ENCODE measurements at places on chromosomes 16 and 17.

DNA sequence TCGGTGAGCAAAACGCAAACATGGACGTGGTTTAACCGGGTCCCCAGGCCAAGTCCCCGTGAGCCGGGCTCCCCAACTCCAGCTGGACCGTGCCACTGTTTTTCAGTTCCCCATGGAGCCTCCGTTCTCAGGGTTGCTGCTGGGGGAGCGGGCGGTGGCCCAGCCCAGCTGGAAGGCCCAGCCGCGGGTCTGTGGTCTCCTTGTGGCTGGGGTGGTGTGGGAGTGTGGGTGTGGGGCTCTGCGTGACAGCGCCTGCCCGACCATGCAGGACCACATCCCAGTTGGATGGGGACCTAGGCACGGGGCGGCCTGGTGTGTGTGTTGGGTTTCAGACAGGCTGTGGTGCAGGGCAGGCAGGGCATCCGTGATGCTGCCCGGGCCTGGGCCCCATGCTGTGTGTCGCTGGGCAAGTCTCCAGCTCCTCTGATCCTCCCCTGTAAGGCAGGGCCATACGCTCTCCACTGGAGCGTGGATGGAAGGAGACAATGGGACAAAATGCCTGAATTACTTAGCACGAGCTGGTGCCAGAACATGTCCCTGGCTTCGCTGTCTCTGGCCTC, 40.3 kb downstream of the COX4I1 start:
- DNase-seq: no peak

DNA sequence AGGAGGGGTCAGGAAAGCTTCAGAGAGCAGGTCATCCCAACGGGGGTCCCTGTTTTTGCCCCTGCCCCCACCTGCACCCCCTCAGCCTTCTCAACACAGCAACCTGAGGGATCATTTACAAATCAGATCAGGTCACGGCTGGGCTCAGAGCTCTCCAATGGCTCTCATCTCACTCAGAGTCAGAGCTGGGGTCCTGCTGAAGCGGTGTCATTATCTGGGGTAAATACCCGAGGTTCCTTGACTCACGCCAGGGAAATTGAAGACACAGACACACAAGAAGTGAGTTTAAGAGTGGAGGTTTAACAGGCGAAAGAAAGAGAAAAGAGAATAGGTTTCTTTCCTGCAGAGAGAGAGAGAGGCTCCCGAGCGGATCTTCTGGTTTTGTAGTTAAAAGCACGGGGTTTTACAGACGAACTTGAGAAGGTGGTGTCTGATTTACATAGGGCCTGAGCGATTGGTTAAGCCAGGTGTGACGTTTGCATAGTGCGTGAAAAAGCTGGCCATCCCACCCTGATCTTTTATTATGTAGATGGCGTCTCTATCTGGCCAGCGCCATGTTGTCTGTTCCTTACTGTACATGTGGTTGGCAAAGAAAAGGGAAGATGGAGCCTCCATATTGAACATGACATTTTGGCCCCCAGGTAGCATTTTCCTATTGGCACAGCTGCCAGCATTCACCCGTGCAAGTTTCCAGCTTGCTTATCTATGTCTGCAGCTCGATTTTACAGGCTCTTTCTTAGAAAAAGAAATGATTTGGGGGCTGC, 51.4 kb downstream of the WSB1 start:
- no peak for DNase-seq

DNA sequence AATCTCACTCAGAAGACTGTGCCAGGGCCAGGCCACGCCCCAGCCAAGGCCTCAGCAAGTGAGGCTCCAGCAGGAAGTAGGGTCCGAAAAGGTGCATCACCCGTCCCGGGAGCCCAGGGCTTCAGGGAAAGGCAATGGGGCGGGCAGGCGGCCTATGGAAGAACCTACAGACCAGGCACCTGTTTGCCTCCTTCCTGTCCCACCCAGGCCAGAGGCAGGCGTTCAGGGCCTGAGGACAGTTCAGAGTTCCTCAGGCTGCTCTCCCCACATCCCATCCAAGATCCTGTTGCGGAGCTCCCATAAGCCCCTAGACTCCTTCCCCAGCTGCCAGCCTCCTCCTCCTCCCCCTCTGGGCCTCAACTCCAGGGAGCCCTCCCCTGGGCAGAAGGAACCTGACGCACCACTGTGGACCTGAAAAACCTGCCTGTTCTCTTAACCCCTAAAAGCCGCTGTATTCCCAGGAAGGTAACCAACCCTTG, 2.3 kb downstream of the CLUH start:
- DNase-seq: no peak

GRCh38 chr16:24939738-24940137, 75.4 kb downstream of the ARHGAP17 start:
- no peak for DNase-seq

- DNase-seq: peak; percentile 35
Observed at GRCh38 chr16:71542377-71542776, 16.2 kb downstream of the CHST4 start.

DNA sequence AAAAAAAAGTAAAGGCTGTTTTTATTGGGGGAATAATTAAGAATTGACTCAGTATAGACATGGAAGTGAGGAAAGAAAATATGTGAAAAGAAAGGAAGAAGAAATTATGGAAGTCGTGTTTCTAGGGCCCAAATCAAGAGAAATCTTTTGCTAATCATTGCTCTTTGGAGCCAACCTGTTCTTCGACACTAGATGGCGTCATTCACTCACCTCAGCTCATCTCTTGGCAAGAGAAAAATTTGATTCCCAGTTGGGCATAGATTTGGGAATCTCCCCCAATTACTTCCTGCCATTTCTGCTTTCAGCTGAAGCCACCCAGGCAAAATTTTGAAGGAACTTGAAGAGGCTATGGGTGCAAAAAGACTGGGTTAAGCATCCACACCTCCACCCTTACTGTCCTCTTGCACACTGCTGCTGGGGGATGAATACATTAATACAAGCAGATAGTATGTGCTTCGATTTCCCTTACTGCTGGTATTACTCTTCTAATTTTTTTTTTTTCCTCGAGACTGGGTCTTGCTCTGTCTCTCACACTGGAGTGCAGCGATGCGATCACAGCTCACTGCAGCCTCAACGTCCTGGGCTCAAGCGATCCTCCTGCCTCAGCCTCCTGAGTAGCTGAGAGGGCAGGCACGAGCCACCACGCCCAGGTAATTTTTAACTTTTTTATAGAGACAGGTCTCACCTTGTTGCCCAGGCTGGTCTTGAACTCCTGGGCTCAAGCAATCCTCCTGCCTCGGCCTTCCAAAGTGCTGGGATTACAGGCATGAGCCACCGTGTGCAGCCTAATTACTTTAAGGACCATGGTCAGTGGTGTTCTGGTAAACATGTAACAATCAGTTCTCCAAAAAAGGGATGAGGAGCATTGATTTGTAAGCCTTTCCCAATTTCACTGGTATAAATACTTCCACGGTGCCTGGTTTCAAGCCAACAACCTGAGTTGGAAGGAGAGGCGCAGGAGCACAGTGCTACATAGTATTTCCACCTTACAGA, 13.5 kb downstream of the PSMD7 start:
- no peak for DNase-seq

GRCh38 chr16:81932668-81933067, 78.6 kb downstream of the SDR42E1 start:
- no peak for DNase-seq

GRCh38 chr17:76536511-76537287, 810 bp downstream of the CYGB start:
- no peak for DNase-seq

DNA sequence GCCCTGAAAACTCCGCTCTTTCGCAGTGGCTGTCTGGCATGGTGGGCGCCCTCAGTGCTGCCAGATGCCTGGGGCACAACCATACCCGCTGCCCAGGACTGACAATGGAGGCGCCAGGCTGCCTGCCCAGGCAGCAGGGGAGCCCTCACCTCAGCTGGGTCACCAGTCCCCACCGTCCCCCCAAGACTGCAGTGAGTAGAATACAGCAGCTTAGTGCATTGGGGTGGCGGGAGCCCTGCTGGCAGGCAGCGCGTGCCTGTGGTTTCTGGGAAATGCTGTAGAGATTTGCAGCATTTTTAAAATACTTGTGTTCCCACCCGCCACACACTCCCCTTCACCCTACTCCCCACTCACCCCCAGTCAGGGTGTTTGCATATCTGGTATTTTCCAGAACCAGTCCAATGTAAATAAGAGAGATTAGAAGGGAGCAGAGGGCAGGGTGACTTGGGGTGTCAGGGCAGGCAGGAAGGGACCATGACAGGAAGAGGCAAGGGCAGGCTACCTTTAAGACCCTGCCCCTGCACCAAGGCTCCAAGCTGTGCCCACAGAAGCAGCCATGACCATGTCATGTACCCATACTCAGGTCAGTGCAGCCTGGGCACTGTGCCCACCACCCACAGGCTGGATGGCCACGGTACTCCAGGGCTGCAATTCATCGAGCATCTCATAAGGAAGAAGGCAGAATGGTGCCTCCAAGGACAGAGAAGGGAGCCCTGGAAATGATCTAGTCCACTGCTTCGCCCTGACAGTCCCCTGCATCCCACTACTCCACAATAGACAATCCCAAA, 21.5 kb downstream of the MYO18A start:
- no peak for DNase-seq

DNA sequence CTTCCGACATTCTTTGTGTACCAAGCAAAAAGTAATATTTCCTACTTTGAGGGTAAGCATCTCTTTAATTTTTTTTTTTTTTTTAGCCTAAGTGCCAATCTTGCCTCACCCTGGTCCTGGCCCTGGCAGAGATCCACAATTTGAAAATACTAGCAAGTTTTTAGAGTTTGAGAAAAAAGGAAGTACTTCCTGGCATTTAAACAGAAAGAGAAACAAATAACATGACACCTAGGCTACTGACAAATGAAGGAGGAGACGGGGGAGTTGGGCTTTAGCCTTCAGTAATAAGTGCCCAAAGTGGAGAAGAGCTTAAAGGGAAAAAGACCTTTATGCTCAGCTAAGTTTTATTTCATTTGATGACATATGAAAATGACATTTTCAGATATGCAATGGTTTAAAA, 92.8 kb downstream of the HS3ST3A1 start:
- DNase-seq: no peak

DNA sequence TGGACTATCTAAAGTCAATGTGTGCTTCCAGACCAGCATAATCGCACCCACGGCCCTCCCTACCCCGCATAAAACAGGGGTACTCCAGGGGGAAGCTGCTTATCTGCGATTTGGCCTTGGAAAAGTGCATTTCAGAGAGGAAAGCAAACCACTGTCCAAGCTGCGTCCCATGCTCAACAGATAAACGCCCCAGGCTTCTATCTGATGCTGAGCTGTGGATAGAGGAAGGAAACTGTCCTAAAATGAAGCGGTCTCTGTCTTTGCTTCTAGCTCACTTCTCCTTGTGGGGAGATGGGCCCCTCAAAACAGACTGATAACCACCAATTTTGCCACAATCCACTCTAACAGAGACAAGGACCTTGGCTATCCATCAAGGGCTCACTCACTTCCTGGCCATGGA, 160.5 kb upstream of the TNRC6C start:
- DNase-seq: no peak
